IMR-90 (cell line): ENCODE measurements at places on chromosomes 4 and X. TPM values are rescaled to one million over a fixed set of nuclear protein-coding genes. Genes with fewer than 3 reads are reported as not detected.

GRCh38 chrX:34813618-34814017 is 129.0 kb upstream of the FAM47B start:
- DNase-seq: peak; percentile 70
- H3K36me3 ChIP-seq: no peaks in the 10 kb centered on the region
- H3K4me3 ChIP-seq: no peak overlapping the region
- H3K27me3 ChIP-seq: no peaks in the 10 kb centered on the region
- H3K27ac ChIP-seq: no peak overlapping the region

DNA sequence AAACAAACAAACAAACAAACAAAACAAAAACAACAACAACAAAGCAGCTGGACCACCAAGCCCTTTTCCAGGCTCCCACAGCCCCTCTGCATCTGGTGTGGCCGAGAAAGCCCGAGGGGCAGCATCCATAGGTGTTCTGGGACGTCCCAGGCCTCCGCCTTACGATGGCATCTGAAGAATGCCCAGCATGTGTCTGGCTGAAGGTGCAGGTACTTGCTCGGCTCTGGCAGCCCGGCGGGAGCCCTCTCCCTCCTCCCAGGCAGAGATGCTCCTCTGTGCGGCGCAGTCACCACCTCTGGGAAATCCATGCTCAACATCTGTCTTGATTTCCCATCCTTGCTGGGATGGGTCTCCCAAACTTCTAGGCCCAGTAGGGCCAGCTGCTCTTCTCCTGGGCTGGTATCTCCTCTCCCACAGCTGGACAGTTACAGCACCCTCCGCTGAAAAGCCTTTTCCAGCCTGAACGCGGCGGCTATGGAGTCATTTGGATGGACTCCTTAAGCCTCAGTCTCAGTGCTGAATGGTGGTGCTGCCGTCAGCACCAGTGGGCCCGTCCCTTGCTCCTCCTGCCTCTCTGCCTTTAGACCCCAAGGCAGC is 4.3 kb downstream of the PSAPL1 start:
- DNase-seq: no peak
- H3K4me3 ChIP-seq: no peak overlapping the region
- H3K36me3 ChIP-seq: no peaks in the 10 kb centered on the region
- peaks cover 12% of the 10 kb centered on the region; the same call in 1 of the 2 replicates for H3K27me3 ChIP-seq

SPIN4 gene
- total RNA-seq: 3.2 and 3.6 TPM in 2 replicates

DNA sequence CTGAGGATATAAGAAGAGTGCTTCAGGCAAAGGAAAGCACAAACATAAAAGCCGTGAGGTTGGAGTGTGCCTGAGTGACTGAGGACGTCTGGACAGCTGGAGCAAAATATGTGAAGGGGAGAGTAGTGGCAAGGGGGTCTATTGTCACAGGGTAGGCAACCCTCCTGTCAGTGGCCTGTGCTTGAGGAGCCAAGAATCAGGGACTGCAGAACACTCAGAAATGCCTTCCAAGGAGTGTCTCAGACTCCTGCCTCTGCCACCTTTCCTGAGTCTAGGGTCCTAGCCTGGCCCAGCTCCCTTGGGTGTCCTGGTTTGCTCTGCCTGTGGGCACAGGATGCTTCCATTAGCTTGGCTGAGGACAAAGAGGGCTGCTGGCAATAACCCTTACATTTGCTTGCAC is 152.5 kb upstream of the PJA1 start:
- H3K27me3 ChIP-seq: peaks cover 46% of the 10 kb centered on the region
- DNase-seq: no peak
- H3K27ac ChIP-seq: no peak overlapping the region
- no peak overlapping the region for H3K4me3 ChIP-seq
- no peaks in the 10 kb centered on the region for H3K4me1 ChIP-seq
- no peaks in the 10 kb centered on the region for H3K36me3 ChIP-seq

GRCh38 chr4:38867478-38868058 is at the start of gene FAM114A1:
Gene FAM114A1, plus strand, starts transcription at chr4:38867806. Its CDS starts 10,273 bp downstream, at chr4:38878079.
- H3K4me3 ChIP-seq: peak within 1 kb of the TSS; percentile 92
- peak within 1 kb of the TSS; percentile 98 for H3K27ac ChIP-seq
- peaks cover 20% of the 10 kb centered on the region for H3K4me1 ChIP-seq
- peaks cover 14% of the 10 kb centered on the region for H3K36me3 ChIP-seq
